Heart right ventricle (tissue), 16 donors: ENCODE measurements at places on chromosomes 11 and 22.
A peak's percentile ranks its signal among the peaks of the same experiment; 100 is the strongest.

- no peak for DNase-seq
Observed at GRCh38 chr11:72244361-72245262, 636 bp upstream of the PHOX2A start.

DNA sequence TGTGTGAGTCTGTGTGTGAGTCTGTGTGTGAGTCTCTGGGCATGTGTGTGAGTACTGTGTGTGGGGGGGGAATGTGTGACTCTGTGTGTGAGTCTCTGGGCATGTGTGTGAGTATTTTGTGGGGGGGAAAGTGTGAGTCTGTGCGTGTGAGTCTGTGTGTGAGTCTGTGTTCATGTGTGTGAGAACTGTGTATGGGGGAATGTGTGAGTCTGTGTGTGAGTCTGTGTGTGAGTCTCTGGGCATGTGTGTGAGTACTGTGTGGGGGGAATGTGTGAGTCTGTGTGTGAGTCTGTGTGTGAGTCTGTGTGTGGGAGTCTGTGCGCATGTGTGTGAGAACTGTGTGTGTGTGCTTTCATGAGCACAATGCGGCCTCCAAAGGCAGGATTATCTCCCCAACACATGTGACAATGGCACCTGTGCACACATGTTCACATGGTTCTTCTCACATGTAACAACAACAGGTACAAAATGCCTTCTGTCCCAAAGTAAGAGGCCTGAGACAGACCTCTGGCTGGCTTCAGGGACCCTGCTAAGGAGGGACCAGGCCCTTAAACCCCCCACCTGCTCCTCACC lies 1.6 kb downstream of the CD5 start:
- DNase-seq: no peak

GRCh38 chr11:122727101-122727929 lies 71.8 kb downstream of the UBASH3B start:
- DNase-seq: no peak

DNA sequence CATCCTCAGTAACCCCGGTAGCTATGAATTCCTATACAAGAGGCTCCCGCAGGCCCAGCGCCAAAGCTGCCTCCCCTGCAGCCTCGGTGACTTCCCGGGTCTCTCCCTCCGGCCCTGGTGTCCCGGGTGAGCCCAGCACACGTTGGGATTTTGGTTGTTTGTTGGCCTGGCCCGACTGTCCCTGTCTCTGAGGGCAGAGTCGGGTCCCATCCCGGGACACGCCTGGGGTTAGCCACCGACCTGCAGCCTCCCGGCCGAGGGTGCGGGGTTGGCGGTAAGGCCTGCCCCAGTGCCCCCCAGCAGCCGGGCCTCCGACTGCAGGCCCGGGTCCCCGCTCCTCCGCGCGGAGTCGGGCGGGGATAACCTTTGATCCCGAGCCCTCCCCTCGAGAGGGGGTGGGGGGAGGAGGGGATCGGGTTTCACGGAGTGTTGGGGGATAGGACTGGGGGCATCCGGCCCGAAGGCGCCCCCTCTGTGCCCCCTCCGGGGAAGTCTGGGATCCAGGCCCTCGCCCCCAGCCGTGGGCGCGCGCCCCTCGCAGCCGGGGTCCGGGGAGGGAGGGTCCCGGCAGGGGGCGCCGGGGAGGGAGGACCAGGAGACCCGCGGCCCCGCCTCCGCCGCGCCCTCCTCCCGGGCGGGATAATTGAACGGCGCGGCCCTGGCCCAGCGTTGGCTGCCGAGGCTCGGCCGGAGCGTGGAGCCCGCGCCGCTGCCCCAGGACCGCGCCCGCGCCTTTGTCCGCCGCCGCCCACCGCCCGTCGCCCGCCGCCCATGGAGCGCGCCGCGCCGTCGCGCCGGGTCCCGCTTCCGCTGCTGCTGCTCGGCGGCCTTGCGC lies at the start of gene FBLN1:
TSS of gene FBLN1 (plus strand) at position 669 of the 835 bp plus-strand sequence. CDS start at position 772, 103 bp downstream.
- DNase-seq: peak; percentile 64

DNA sequence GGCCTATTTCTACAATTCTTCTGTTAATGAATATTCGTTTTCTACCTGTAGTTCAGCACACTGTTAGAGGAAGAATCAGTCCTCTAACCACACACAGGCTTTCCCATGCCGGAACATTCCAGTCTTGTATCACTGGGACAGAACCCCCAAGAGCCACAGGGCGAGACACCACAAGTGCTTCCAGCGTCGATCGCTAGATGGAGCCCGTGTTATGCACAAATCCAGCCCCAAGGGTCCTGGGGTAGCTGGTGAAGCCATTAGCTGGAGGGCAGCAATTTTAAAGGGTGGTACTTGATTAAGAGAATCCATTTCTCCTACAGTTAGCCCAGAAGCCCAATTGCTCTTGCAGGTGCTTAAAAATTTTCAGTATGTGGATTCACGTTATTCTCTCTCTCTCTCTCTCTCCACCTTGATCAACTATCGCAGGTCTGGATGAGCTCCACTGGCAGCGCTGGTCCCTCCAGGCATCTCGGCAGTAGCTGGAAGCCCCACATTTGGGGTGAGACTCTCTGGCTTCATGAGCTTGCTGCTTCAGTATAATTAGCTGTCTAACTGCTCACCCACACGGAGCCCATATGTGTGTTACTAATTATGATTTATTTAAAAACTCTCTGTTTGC lies 148.2 kb upstream of the SNX19 start:
- DNase-seq: peak; percentile 51

DNA sequence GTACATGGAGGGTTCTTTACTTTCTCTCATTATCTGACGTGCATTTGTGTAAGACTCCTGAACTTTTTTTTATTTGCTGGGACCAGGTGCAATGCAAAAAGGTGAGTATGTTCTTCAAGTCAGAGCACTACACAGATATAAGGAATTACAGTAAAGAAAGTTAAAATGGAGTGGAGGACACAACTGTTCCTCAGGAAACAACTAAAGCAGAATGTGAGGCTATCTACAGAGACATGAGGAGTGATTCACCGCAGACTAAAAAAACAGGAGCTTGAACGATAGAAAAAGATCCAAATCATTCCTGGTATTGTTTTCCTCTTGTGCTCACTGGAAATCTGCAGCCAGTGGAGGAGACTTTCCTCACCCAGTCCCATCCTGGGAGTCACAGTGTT lies 106.2 kb downstream of the ABTB2 start:
- no peak for DNase-seq

DNA sequence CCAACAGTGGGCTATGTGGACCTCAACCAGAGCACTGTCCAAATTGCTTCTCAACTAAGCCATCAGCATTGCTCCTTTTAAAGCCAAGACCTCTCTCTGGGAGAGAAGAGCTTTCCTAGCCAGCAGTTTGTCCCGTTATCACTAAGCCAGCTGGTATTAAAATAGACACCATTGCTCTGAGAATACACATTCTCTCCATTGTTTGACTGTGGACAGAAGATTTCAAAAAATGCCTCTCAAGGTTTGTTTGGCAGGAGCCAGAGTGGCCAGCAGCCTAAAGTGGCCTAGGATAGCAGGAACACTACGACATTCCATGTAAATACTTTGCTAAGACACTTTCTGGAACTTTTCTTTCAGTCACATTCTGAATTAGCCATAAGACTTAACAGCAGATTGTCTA lies 41.3 kb downstream of the EIF4ENIF1 start:
- DNase-seq: no peak

DNA sequence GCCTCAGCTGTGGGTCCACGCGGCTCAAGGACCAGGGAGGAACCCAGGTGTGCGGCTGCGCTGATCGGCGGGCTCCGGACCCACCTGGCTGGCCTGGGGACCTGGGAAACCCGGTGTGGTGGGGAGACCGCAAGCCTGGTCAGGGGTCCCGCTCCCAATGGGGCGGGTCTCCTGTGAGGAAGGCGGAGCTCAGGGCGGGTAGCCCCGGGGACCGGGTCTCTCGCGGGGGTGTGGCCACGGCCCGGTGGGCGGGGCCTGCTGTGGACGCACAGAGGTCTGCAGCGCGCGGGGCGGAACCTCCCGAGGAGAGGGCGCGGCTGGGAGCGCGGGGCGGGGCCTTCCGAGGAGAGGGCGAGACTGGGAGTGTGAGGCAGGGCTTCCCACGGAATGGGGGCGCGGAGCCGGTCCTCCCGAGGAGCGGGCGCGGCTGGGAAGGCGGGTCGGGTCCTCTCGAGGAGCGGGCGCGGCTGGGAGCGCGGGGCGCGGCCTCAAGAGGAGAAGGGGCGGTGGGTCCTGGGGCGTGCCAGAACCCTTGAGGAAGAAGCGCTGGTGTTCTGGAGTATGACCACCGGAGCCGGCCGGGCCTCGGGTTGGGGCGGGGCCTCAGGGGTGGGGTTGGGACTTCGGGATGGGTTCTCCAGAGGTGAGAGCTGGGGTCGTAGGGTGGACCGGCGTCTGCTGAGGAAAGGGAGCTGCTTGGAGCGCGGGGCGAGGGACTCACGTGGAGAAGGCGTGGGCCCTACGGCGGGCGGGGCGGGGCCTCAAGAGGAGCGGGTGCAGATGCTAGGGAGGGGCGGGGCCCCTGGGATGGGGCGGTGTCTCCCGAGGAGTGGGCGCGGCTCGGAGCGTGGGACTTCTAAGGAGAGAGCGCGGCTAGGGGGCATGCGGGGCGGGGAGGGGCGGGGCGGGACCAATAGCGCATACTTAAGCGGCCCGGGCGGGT lies 20.8 kb downstream of the DGCR6L start:
- peak; percentile 86 for DNase-seq

- DNase-seq: no peak
Observed at GRCh38 chr11:83127310-83127637, 29.7 kb upstream of the PCF11 start.

DNA sequence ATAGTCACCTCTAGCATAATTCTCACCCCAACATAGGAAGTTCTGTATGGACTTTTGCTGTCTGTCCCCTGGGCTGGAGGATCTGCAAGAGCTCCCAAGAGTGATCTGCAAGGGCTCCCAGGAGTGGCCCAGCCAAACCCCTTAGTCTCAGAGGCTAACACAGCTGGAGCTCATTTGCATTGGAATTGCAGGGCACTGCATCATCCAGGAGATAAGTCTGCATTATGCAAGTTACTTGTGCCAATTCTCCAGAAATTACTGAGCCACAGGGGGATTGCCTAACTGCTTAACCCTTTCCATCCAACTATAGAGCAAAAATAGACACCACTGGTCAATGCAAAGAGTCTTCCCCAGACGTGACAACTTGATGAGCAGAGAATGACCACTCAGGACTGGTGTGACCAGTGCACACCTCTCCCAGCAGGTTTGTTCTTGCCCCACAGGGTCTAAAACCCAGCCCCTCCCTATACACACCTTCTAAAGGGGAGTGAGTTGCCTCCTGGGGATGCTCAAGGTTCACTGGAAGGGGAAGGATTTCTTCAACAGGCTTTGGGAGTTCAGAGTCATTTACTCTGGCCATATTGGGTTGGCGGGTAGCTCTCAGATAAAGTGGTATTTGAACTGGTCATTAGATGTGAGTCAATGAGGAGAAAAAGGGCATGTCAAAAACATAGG lies 38.4 kb downstream of the POU2AF3 start:
- no peak for DNase-seq

DNA sequence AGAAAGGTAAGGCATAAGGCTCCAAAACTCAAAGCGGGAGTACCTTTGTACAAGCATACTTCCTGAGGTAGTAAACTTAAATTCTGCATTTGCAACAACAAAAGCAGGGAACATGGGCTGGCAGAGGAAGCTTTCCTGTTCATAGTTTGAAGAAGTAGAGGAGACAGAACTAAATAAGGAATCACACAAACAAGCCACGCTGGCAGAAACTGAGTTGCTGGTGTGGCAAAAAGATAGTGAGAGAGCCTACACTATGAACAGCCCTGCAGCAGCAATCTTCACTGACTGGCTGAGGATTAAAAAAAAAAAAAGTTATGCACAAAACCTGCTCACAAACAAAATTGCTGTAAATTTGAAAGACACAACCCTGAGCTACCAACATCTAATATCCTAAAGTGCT lies 46.5 kb downstream of the FCHSD2 start:
- no peak for DNase-seq

- no peak for DNase-seq
Observed at GRCh38 chr11:47387944-47388696, 9.8 kb upstream of the SPI1 start.
